ENCODE measurements at places on chromosomes 3 and 15.

DNA sequence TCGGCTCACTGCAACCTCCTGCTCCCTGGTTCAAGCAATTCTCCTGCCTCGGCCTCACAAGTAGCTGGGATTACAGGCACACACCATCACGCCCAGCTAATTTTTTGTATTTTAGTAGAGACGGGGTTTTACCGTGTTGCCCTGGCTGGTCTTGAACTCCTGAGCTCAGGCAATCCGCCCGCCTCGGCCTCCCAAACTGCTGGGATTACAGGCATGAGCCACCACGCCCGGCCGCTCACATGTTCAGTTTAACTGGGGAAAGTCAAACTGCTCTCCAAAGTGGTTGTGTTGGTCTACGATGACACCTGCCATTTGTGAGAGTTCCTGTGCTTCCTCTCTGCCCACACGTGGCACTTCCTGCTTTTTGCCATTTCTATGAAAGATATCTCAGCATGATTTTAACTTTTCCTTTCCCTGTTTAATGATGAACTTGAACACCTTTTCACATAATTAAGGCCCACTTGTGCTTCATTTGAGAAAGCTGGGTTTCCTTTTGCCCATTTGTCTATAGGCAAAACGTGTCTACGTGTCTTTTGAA is 877 bp upstream of the GP5 start:
- no peak for DNase-seq

DNA sequence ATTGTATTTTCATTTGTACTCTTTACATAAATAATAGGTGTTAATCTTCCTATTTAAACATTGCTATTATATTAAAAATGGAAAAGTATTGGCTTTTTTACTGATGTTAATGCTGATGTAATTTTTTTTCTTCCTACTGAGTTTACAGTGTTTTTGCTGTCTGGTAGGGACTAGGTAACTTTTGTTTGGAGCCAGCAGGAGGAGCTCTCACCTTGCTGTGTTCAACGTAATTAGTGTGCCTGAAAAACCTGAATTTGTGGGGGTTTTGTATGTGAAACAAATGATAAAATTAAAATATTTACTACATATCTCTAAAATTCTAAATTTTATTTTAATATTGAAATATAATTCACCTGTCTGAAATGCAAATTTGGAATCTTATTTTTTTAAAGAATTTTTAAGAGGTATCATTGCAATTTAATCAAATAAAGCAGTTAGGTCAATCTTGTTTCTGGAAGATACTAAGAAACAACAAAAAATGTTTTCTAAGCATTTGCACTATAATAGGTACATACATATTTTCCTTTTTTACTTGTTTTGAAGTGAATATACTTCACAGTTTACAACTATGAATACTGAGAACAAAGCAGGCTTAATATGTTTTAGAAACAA is 48.8 kb downstream of the EPHA6 start:
- DNase-seq = peak; percentile 19

- peak; percentile 24 for DNase-seq
Observed at GRCh38 chr3:192449036-192449435, 278.3 kb downstream of the FGF12 start.

- peak; percentile 96 for DNase-seq
Observed at GRCh38 chr3:87206070-87206469, 21.0 kb upstream of the CHMP2B start.

DNA sequence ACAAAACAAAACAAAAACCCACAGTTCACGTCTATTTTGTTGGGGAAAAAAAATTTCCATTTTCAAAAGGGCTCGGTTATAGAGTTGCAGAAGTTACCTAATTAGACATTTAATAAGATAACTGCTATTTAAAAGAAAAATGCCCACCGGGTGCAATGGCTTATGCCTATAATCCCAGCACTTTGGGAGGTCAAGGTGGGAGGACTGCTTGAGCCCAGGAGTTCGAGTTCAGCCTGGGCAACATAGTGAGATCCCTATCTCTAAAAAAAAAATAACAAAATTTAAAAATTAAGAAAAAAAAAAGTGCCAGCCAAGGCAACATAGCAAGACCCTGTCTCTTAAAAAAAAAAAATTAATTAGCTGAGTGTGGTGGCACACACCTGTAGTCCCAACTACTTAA is 19.2 kb downstream of the SEC11A start:
- DNase-seq = no peak

- DNase-seq = peak; percentile 77
Observed at GRCh38 chr3:43872901-43873300, 182.2 kb downstream of the ABHD5 start.
